Activated CD4-positive, alpha-beta T cell treated with anti-CD3 and anti-CD28 coated beads, Interleukin-2, amount 50 U/mL, for 1 hour (primary cell): ENCODE measurements at places on chromosomes 2 and 18.

- no peak for DNase-seq
Measured at GRCh38 chr2:16791496-16791895, 125.9 kb upstream of the CYRIA start.

DNA sequence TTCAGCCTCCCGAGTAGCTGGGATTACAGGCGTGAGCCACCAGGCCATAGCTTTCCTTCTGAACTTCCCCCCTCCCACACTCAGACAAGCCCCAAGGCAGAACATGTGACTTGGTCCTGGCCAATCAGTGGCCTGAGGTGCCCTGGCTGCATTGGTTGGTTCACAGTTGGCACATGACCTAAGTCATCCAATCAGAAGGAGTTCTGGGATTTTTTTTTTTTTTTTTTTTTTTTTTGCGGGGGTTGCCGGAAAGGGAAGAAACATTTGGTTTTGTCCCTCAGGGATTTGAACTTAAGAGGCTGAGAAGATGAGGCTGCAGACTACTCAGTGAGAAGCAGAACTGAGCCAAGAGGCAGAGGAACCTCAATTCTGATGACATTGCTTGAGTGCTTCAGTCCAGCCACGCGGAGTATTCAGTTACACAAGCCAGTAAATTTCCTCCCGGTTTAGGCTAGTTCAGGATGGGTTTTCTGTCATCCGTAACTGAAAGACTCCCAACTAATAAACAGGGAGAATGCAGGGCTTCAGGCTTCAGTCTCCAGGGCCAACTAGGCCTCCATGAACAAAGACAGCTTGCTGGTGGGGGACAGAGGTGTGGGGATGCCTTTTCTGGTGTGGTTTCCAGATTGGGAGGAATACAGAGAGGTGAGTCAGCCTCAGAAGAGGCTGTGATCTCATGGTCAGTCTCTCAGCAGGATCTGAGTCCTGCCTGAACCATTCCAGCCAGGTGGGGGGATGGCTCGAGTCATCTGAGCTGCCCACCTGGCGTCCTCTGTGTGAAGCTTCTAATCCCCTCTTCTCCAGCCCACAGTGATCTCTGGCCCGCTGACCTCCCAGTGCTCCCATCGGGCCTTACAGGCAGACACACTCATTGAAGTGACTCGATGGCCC, 9.2 kb downstream of the PTMA start:
- DNase-seq, result no peak

DNA sequence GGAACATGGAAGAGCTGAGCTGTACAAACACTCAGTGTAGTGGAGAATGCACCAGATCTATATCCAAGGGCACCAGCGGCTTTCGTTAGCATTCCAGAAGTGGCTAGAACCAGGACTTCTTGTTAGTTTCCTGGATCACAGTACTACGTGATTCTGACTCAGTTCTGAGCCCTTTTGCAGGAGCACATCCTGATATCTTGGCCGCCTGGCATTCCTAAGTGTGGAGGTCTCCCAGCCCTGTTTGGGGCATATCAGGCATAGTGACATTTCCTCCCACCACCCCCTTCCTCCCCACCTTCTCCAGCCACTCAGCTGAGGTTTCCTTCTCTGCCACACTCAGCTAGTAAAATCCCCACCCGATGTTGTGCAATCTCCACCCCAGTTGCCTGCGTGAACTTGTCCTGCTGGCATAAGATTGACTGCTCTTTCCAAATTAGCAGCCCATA, 63.4 kb downstream of the BMP10 start:
- no peak for DNase-seq

DNA sequence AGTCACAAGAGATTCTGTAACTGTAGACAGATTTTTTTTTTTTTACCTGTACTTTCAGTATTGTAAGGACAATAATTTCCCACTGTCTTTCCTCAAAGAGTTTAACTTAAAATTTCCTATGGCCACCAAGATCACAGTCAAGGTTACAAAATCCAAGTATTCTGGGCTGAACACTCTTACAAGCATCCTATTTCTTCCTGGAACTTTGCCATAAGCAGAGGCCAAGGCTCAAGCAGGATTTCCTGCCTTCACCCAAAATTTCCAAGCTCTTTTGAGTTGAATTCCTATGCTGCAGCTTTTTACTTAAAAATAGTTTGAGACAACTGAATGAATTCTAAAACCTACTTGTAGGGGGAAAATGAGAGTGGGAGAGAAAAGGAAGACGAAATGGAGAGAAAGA, 299.4 kb downstream of the ZNF516 start:
- DNase-seq, result no peak

GRCh38 chr2:160901613-160902012, 258.6 kb upstream of the TANK start:
- DNase-seq, result no peak

- DNase-seq, result no peak
Measured at GRCh38 chr2:161036926-161037325, 123.3 kb upstream of the TANK start.

DNA sequence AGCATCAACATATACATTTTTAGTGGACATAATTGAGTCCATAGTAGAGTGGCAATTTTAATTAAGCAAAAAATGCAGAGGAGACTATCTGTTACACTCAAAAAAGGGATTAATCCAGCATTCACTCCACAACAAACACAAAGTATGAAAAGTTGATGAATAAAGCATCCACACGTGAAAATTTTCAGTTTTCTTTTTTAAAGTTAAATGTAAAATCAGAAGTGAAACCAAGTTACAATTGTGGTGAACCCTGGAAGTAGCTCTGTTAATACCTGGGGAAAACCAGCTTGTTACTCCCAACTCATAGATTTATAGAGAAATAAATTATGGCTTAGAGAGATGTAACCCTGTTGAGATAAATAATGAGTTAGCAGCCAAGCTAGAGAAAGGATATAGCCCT, 807.8 kb downstream of the TRIB2 start:
- no peak for DNase-seq

DNA sequence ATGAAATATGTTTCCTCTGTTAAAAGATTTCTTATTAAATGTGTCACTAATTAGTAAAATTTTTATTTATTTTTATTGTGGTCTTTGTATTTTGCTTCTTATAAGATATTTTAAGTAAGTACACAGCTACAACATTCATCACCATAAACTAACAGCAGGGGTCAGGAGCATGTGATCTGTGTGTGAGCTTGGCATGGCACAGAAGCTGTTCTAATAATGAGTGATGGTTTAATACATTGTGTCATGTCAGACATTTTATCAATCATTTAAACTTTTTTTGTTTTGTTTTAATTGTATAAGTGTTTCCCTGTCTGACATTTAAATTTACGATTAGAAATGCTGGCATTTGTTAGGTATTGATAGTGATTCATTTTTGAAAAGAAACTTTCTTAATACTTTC, 585.4 kb downstream of the DSC3 start:
- no peak for DNase-seq

- DNase-seq, result no peak
Measured at GRCh38 chr2:149070681-149071320, 32.3 kb downstream of the LYPD6B start.

DNA sequence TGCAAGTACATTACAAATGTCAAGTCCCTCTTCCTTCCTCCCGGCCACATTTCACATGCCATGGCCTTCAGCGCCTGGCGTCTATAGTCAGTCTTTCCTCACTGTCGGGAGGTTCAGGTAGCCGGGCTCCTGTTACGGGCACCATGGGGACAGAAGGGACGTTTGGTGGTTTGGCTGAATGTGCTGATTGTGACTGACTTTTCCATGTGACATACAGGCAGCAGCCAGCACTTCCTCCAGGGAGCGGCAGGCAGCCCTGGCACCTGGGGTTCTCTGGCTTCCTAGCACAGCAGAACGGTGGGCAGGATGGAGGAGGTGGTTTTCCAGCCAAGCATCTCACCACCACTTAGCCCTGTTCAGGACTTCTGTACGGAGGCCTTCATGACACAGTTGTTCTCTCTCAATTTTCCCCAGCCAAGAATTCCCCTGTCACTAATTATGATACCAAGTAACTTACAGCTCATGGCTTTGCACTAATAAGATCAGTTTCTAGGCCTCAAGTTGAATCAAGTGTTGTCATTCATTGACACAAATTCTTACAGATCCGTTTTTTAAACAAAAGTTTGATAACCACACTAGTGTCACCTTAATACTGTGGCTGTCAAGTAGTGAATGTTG, 83.9 kb upstream of the REV1 start:
- DNase-seq, result no peak

DNA sequence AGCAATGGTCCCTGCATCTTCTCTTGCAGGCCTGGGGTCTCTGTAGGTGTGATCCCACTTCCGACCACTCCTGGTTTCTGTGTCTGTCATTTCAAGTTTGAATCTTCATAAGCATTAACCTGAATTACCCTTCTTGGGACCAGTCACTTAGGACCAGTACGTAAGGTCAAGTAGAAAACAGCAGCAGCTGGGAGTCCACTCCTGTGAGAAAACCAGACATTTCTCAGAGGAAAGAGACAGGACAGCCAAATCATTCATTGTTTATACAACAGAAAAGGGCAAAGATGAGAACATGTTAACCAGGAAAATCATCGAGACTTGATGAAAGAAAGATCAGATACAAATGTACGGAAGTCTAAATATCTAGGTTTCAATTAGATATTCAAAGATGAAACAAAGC, 163.0 kb downstream of the MREG start:
- no peak for DNase-seq

GRCh38 chr2:189601043-189601442, 20.5 kb upstream of the SLC40A1 start:
- no peak for DNase-seq

DNA sequence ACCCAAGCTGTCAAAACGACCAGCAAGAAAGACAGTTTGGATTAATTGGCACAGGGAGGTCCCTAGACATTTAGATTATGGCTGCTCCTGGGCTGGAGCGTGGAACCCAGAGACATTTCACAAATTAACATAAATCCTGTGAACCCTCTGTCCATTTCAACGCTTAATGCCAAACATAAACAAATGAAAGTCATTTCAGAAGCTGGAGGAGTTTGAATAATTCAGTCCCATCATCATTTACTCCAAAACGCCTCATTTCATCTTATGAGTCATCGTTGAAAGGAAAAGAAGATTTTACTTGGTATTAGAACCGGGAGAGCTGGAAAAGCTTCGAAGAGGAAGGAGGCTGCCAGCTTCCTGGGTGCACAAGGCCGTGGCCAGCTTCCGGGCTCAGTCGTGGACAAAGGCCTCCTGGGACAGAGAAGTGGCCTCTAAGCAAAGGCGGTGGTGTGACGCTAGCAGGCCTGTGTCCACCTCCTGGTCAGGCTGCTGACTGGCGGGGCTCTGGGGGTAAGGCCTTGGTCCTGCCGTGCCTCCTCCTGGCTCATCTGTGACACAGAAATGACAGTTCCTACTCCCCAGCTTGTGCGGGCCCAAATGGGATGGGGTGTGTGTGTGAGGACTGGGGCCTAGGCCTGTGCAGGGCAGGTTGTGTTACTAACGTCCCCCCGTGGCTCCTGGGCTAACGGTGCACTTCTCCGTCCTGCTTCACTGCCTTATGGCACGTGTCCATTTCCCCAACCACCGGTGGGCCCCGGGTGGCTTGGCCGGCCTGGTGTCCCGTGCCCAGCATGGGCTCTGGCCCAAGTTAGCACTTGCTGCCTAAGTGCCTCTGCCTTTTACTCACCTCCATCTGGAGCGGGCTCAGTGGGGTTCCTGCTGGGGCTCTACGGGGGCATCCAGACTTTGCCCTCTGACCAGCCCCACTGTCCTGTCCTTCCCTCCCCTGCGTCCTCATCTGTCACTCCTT, 71.6 kb downstream of the RRM2 start:
- DNase-seq, result no peak

GRCh38 chr2:150621526-150622213, 134.2 kb upstream of the RND3 start:
- no peak for DNase-seq

DNA sequence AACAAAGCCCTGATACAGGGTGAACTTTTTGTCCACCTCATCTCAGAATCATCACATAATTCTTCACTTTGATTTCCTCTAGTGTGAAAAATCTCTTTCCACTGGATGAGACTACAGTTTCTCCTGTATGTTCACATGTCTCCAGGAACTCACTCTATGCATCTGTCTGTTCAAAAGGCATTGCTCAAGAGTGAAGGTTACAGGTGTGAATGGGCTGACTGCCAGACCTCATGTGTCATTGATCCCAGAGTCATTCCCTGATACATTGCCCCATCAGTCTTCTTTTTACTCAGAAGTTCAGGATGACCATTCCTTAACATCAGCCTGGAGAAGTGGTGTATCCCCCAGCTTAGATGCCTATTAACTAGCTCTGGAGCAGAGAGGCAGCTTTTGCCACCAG, 4.4 kb upstream of the DSC3 start:
- DNase-seq, result no peak

GRCh38 chr2:39145906-39146421, 25.1 kb upstream of the SOS1 start:
- DNase-seq, result no peak

- no peak for DNase-seq
Measured at GRCh38 chr2:29582062-29582461, 339.3 kb downstream of the ALK start.

DNA sequence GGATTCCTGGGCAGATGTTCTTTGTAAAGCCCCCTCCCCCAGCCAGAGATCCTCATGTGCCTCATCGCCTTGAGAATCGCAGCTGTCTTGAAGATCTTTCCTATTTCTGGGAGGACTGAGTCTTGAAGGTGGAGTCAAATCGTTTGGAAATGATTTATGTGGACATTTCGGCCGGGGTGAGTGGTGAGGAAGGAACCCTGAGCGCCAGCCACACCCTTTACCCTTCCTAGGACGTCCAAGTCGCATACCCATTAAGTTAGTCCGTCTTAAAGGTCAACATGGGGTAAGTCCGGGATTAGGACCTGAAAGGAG, 84.9 kb upstream of the ZCCHC2 start:
- DNase-seq, result no peak

- no peak for DNase-seq
Measured at GRCh38 chr18:49968644-49969309, 155.4 kb upstream of the ACAA2 start.

GRCh38 chr18:54829856-54830255, 1.6 kb downstream of the RAB27B start:
- no peak for DNase-seq

DNA sequence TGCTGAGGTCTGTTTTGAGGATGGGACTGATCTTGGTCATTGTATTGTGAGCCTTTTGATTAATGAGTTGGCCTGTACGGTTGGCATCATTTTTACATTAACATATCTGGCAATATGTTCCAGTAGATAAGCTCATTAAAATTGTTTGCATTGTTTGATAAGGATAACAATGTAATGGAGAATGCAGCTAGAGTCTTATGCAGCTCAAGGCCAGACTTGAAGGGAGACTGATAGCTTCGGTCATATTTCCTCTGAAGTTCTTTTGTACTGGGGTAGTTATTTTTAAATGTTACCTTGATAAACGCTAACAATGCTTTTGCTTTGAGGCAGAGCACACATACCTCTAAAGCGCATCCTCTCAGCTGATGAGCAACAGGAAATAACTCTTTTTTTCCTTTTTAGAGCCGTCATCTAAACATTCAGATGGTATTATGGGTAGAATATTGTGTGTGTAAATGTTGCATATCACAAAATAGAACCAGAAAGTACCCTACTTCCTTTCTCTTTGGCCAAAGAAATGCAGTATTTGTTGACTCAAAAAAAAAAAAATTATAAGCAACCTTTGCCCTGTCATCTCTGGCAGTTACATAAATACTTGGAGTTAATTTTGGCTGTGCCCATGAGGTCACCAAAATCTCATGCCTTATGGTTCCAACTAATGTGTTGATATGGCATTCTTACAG, 1.3 kb downstream of the MAPRE2 start:
- DNase-seq, result no peak
